Endothelial cell (in vitro differentiated cells): ENCODE measurements at places on chromosomes 4 and X. TPM values are rescaled to one million over a fixed set of nuclear protein-coding genes. Genes with fewer than 3 reads are reported as not detected.

HSFX2 gene
- 2.0 TPM for total RNA-seq

PPP4R3C gene
- not detected for total RNA-seq

RAB41 gene
- not detected for total RNA-seq

ZBTB49 gene
- 13.3 TPM for total RNA-seq

RPA4 gene
- total RNA-seq = 1.9 TPM

SSX2 gene
- not detected for total RNA-seq

NR3C2 gene
- 0.54 TPM for total RNA-seq

F11 gene
- 0.31 TPM for total RNA-seq

FAM53A gene
- 1.8 TPM for total RNA-seq

ADGRG4 gene
- not detected for total RNA-seq

TLR10 gene
- total RNA-seq = not detected

CAPN6 gene
- 1.5 TPM for total RNA-seq

ART3 gene
- not detected for total RNA-seq

PWWP3B gene
- total RNA-seq = 0.21 TPM

GPR82 gene
- total RNA-seq = not detected

GLRB gene
- 1.0 TPM for total RNA-seq

TNMD gene
- not detected for total RNA-seq

MAGEE2 gene
- total RNA-seq = not detected

LDB2 gene
- 268 TPM for total RNA-seq

KCNE5 gene
- 9.4 TPM for total RNA-seq

GAGE13 gene
- not detected for total RNA-seq

MTNR1A gene
- not detected for total RNA-seq

HPRT1 gene
- total RNA-seq = 10.5 TPM

NMU gene
- total RNA-seq = 6.3 TPM

HSD17B13 gene
- total RNA-seq = not detected

SLC9B1 gene
- total RNA-seq = 1.6 TPM

PAGE2B gene
- total RNA-seq = not detected
